Psoas muscle (tissue), 8 donors: ENCODE measurements at places on chromosomes 4 and X. TPM values are rescaled to one million over a fixed set of nuclear protein-coding genes. Genes with fewer than 3 reads are reported as not detected.

Gene BEX1
- not detected for total RNA-seq

Gene XAGE1A
- total RNA-seq = not detected

- H3K27ac ChIP-seq = no peak overlapping the region
- H3K4me3 ChIP-seq = no peak overlapping the region
- no peaks in the 10 kb centered on the region for H3K4me1 ChIP-seq
These were observed 406.1 kb downstream of the GPM6A start for GRCh38 chr4:175405961-175406360.

GRCh38 chrX:100407784-100408712 is 2.0 kb downstream of the PCDH19 start:
- peak overlapping the region; percentile 55 for H3K4me3 ChIP-seq
- no peak for DNase-seq
- no peaks in the 10 kb centered on the region for H3K27me3 ChIP-seq
- no peaks in the 10 kb centered on the region for H3K4me1 ChIP-seq

GRCh38 chr4:46329118-46329976 is 60.6 kb downstream of the GABRA2 start:
- no peak overlapping the region for H3K4me3 ChIP-seq
- no peak for DNase-seq
- H3K27ac ChIP-seq = no peak overlapping the region
- no peaks in the 10 kb centered on the region for H3K27me3 ChIP-seq
- no peaks in the 10 kb centered on the region for H3K4me1 ChIP-seq
